ENCODE measurements at places on chromosomes 3 and 15.

GRCh38 chr3:31645256-31645655 lies 112.5 kb downstream of the STT3B start:
- DNase-seq, result no peak

- no peak for DNase-seq
Measured at GRCh38 chr3:47592066-47592795, 13.6 kb upstream of the CSPG5 start.

DNA sequence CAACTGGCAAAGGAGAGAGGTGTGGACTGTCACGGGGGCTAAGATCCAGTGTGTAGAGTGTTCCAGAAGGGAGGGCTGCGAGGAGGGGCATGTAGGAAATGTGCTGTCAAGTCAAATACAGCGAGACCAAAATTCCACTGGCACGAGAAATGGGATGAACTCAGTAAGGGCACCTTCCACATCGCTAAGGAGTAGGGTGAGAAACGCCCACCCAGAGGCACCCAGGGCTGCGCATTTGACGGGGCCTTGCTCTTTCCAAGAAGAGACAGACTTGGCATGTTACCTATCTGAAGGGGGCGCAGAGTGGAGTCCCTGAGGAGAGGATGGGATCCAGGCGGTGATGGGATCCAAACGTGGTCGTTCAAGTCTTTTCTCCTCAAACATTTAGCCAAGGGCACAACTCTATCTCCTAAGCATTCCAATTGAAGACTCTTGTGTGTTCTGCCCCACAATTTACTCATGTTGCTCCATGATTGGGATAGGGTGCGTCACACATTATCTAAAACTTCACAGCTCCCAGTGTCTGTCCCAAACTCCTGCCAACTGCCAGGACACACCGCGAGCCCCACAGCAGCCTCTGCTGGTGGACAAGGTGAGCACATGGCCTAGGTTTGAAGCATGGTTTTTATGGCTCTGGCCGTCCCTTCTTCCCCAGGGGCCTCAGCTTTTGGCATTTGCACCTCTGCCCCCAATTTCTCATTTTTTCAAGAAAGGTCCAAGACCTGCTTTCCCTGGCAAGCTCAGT lies 7.6 kb downstream of the SELENOS start:
- DNase-seq, result no peak

DNA sequence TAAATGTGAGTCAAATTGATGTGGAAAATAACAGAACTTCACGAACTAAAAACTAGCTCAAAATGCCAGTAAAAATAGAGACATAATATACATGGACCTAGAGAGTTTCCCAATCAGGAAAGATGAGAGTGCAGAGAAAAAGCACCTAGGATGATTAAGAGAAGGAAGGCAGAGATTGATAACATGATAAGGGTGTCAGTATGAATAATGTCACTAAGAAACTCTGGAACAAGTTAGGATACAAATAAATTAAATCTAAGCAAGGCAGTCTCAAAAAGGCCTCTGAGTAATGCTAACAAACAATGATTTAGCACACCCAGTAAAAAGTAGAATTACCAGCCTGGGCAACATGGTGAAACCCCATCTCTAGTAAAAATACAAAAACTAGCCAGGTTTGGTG lies 304.7 kb upstream of the DPPA4 start:
- no peak for DNase-seq

DNA sequence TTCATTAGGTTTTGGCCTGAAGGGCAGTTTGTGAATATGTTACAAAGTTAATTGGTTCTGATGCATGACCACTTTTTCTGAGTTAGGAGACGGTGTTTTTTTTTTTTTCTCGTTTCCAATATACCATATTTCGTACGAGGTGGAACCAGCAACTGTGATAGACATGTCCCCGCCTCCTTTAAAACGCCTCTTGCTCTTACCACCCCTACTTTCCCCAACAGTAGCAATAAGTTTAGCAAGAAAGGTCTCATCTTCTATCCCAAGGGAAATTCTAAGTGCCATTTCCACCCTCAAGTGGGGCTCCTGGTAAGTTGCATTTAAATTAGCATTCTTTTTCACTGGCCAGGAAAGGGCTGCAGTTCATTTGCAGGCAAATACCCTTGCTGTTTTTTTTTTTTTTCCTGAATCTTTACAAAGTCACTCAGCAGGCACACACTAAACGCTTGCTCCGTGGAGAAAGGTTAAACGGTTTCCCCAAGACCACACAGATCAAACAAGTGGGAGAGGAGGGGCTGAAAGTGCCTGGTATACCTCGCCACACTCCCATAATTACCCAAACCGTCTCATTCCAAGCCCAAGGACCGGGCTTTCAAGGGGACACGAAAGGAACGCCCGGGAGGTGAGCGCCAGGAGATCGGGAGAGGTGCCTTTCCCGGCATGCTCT lies 39.5 kb upstream of the MGA start:
- DNase-seq, result no peak

DNA sequence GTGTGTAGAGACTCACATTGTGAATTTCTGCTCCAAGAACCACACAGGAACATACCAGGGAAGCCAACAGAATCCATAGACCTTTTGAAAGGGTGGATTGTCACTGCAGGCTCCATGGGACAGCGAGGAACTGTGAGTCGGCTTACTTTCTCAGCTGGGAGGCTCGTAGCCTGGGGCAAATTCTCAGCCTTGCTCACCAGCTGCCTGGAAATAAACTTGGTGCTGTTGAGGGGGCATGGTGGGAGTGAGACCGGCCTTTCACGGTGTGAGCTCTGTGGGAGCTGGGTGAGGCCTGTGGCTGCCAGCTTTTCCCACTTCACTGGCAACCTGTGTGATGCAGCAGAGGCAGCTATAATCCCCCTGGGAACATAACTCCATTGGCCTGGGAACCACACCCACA lies 146.6 kb upstream of the P2RY1 start:
- no peak for DNase-seq

DNA sequence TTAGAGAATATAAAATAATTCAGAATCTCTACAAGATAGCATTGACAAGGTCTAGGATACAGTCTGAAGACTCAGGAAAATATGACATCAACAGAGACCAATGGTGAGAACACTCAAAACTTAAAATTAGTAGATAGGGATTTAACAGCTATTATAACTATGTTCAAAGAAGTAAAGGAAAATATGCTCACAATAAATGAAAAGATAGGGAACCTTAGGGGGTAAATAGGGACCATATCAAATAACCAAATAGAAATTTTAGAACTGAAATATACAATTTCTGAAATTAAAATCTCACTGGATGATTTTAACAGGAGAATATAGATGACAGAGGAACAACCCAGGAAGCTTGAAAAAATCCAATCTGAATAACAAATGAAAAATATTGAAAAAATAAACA lies 31.8 kb upstream of the IGF2BP2 start:
- DNase-seq, result no peak

DNA sequence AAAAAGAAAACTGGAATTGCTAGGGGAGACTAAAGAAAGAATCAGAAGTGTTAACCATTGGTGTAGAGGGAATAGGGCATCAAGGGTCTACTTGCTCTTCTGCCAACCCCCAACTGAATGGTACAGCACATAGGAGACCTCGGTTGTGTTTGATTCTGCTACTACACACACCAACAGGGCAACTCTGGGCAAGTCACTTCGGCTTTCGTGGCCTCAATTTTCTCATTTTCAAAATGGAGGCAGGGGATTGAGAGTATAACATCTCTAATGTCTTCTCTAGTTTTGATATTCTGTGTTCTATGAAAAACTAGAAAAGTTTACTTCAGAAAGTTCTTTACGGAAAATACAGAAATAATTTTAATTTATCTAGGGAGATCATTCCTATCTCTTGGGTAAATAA lies 120.3 kb upstream of the PHLDB2 start:
- no peak for DNase-seq

- DNase-seq, result no peak
Measured at GRCh38 chr3:156132313-156132712, 11.9 kb downstream of the KCNAB1 start.

DNA sequence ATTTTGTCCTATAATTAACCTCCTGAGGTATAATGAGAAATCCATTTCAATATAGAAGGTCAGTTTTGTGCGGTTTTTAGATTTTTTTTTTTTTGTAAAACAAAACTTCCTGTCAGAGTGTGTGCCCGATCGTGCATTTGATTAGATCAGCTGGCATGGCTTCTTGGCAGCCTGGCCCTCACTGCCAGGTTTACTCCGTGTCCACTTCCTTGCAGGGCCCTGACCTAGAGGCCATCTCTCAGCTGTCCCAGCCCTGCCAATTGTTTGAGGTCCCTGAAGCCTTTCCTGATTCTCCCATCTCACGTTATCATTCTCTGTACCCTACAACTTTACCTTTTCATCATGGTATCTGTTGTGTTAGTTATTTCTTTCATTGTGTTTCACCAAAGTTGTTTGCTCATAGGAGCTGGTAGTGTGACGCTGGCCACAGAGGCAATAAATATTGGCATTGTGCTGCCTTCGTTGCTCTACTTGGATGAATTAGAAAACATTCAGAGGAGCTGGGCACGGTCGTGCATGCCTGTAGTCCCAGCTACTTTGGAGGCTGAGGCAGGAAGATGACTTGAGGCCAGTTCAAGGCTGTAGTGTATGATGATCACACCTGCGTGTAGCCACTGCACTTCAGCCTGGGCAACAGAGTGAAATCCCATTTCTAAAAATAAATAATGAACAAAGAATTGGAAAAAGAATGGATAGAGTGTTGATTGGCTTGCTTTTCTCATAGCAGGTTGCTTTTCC lies 202.0 kb downstream of the GHSR start:
- no peak for DNase-seq

- no peak for DNase-seq
Measured at GRCh38 chr15:76994496-76994895, 430 bp upstream of the PSTPIP1 start.

- no peak for DNase-seq
Measured at GRCh38 chr15:73952913-73953750, 26.9 kb downstream of the LOXL1 start.

GRCh38 chr3:171026597-171027293 lies at the start of gene SLC2A2:
SLC2A2 (minus strand) TSS chr3:171026720; CDS start chr3:171026670, 50 bp downstream.
- no peak for DNase-seq

GRCh38 chr3:32841867-32842470 lies 24.2 kb downstream of the TRIM71 start:
- no peak for DNase-seq

- DNase-seq, result peak; percentile 25
Measured at GRCh38 chr3:55735976-55736375, 248.9 kb upstream of the WNT5A start.

GRCh38 chr3:111676211-111677006 lies 81.3 kb upstream of the ZBED2 start:
- no peak for DNase-seq

DNA sequence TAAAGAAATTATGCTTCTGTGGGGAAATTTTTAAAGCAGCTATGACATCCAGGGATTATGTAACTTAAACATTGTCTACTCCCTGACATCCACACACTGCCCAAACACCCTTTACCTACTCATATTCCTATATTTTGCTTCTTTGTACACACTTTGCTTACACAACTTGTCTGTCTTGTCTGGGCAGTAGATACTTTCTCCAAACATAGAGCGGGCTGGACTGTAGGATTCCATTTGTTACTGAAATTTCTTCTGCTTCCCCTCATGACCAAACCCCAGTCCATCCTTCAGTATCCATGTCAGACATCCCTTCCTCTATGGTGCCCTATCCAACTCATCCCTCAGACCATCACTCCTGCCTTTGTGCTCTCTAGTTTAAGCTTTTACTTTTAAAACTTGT lies 19.9 kb downstream of the NCEH1 start:
- DNase-seq, result no peak

DNA sequence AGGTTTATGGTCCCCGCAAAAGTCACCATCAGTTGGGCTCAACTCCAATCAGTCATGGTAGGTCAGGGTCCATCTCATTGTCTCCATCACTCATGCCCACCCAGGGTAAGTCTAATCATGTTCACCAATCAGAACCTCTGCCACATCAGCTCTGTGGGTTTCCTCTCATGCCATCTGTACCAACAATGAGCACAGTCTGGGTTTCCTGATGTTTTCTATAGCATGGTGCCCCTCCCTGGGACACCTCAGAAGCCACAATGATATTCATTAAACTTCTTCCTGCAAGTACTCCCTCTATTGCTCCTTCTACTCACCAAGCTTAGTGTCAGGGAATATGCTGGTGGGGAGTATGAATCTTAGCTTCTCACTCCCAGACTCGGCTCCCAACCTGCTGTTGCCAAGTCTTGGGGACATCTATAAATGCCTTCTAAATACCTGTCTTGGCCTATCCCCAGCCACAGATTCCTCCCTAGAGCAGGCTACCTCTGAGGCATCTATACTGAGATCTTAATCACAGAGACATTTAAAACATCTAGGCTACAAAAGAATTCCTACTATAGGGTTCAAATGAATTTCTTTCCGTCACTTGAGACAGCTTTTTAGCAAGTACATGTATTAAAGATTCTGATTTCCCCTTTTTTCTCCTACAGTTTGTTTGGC lies 5.0 kb upstream of the CCR2 start:
- no peak for DNase-seq

DNA sequence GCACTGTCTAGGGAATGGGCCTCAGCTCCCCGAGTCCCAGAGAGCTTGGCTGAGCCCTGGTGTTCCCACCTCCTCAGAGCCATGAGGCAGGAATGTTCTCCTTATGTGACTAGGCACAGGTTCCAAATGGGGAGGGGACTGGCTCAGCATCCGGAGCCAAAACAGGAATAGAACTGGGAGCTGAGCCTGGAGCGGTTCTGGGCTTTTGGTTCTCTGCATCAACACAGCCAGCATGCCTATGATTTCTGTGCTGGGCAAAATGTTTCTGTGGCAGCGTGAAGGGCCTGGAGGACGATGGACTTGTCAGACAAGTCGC lies at the start of gene FAM131A:
FAM131A (plus strand) TSS at position 202 of the 316 bp plus-strand sequence; CDS start at position 233, 31 bp downstream.
- DNase-seq, result no peak

DNA sequence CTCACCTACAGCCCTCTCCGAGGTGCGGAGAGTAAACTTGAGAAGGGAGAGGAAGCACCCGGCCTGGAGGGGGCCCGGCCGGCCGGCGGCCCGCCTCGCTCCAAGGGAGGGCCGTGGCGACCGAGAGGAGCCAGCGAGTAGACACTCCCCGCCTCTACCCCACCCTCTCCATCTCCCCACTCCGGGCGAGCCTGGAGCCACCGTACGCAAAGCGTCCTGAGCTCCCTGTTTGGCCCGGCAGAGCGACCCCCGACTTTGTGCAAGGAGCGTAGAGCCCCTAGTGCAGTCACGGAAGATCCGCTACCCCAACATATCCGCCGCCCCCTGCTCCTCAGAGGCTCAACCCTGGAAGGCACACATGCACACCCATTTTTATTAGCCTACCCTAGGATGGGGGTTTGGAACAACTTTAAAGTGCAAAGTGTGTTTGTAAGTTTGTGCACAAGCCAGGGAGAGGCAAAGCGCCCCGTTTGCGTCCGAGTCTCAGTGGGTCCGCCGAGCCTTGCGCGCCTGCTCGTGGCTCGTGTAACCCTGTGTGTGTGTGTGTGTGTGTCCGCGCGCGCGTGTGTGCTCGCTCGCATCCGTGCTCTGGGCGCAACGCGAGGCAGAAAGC lies 508 bp upstream of the SMAD6 start:
- DNase-seq, result no peak

- DNase-seq, result no peak
Measured at GRCh38 chr3:21435871-21436270, 315.1 kb downstream of the ZNF385D start.

DNA sequence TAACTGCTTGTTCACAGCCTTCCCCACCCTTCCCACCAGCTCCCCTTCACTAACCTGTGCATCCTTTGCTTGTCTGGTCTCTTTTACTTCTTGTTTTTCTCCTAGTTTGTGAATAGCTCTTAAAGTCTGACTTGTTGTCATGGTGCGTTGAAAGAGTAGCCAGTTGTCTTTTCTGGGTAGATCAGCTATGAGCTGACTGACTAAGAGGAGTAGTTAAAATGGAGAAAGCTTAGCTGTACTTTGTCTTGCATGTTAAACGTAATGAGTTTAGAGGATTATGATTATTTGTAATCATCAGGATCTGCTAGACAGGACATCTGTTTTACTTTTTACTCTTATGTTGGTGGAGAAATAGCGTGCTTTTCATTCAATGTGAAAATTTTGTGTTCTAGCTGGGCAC lies 35.9 kb downstream of the ATP2C1 start:
- DNase-seq, result no peak

All from inflammatory macrophage (primary cell).